ENCODE measurements at places on chromosomes 13 and 19. TPM values are rescaled to one million over a fixed set of nuclear protein-coding genes. Genes with fewer than 3 reads are reported as not detected.

The PRR19 gene
- total RNA-seq, result not detected

The R3HDM4 gene
- total RNA-seq, result 313 TPM

The ZNF177 gene
- 1.6 TPM for total RNA-seq

The C5AR1 gene
- 4.4 TPM for total RNA-seq

The TMPRSS9 gene
- total RNA-seq, result not detected

The ATP4B gene
- total RNA-seq, result not detected

The ZNF229 gene
- 0.19 TPM for total RNA-seq

The KLHL1 gene
- total RNA-seq, result not detected

The OLFM2 gene
- 4.8 TPM for total RNA-seq

The C1QTNF9 gene
- total RNA-seq, result not detected

The C1QTNF9B gene
- not detected for total RNA-seq

The ZNF83 gene
- 58.7 TPM for total RNA-seq

The ATP4A gene
- not detected for total RNA-seq

The IPO5 gene
- 73.3 TPM for total RNA-seq

The ZMYM5 gene
- total RNA-seq, result 29.2 TPM

The CACTIN gene
- 25.8 TPM for total RNA-seq

The CRB3 gene
- 7.9 TPM for total RNA-seq

The SLC25A41 gene
- 0.50 TPM for total RNA-seq

The TEX26 gene
- not detected for total RNA-seq

The SERPINE3 gene
- total RNA-seq, result not detected

The DAND5 gene
- total RNA-seq, result not detected

The ZNF865 gene
- 12.0 TPM for total RNA-seq

The IL17D gene
- total RNA-seq, result 0.47 TPM
